ENCODE measurements at places on chromosomes 5 and 9.
A peak's percentile ranks its signal among the peaks of the same experiment; 100 is the strongest.

GRCh38 chr5:150497274-150497988, 10.5 kb upstream of the NDST1 start:
- no peak for DNase-seq

DNA sequence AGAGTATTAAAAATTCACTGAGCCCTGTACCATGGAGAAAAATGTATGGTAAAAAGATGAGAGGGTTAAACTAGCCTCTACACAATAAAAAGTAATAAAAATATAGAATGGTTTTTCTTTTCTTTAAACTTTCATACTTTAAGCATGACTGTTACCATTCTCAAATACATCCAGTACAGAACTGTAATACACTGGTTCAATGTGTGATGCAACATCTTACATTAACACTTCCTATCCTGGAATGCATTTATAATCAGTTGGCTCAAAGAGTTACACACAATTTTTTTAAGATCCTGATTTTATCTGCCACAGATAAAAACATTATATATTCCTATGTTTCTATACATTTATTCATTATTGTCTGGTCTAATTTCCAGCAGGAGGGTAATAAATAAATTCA, 4.7 kb downstream of the GNAQ start:
- DNase-seq: no peak

DNA sequence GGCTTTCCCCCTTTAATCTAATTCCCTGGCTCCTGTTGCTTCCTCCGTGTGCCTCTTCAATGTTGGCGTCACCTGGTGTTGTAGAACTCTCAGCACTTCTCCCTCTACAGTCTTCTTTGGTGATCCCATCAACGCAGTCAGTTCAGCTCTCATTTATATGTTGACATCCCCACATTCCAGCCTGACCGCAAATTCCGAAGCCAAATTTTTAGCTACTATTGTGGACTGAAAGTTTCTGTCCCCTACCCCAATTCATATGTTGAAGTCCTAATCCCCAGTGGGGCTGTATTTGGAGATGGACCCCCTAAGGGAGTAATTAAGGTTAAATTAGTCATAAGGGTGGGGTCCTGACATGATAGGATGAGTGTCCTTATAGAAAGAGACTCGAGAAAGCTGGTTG, 210.6 kb upstream of the ADAMTSL1 start:
- DNase-seq: no peak

- no peak for DNase-seq
These were observed 20.4 kb downstream of the XRCC4 start for GRCh38 chr5:83097689-83098231.

GRCh38 chr5:56676091-56676768, 139.1 kb upstream of the MAP3K1 start:
- DNase-seq: no peak

GRCh38 chr5:107876906-107877305, 206.2 kb upstream of the EFNA5 start:
- DNase-seq: no peak

DNA sequence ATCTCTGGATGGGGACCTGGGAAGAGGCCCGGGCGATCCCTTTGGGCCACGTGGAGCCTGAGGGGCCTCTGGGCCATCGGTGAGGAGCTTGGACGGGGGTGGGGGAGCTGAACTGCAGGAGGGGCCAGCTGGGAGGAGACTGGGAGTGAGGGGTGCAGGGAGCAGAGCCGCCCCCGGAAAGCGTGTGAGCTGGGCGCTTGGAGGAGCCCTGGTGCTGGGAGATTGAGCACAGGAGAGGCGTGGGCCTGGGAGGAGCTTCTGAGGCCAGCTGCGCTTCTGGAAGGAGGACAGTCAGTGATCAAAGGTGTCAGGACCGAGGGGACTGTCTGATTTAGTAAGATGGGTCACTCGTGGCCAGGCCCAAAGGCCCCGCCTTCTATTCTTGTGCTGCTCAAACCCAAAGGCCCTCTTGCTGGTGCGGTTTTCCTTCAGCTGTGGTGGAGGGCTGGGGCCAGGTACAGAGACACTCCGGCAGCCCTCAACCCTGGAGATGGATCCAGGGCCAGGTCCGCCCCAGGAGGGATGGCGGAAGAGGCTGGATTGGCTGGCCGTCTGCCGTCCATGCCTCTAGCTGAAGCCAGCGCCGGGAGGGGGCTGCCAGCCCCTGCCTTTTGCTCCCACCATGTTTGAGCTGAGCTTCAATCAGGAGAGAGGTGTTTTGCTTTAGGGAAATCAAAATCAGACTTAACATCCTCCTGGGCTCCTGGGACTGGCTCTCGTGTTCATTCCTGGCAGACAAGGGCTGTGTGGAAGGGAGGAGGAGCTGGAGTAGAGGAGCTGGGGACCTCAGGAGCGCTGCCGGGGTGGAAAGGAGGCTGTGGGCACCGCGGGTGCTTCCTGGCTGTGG, 21.6 kb downstream of the NCS1 start:
- DNase-seq: no peak

GRCh38 chr9:121774715-121775613, 123.5 kb downstream of the DAB2IP start:
- no peak for DNase-seq

DNA sequence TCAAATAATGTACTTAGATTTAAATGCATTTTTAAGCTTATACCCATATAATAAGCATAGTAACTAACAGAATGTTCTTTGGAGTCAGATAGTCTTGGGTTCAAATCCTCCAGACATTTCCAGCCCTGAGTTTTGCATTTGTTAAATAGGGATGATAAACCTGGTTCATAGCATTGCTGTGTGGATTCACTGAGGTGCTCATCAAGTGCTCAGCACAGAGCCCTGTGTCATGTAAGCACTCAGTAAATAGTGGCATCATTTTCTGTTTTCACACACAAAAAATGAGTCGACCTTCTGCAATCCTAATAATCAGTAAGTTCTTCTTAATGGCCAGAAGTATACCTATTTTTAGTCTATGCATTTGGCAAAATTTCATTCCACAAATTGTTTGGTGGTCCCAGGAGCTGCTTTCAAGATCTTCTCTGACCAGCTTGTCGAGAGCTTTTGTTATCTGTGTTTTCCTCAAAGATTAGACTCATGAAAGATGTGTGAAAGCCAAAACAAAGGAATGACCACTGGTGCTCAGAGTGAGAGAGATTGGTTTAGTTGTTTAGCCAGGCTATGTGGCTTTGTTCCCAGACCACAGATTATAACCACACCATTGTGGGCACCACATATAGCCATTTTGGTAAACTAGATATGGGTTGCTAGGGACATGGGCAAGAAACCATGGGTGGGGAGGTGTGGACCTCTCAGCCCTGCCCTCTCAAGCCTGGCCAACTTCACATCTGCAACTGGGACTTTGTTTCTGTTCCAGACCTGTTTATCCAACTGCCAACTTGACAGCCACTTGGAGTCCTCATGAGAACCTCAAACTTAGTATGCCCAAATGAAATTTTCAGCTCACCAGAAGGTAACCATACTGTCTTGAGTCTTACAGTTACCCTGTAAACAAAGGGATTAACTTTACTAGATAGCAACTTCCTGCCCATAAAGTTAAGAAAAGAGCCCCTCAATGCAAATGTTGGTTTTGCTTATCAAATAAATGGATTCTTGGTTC, 45.0 kb downstream of the DOCK8 start:
- DNase-seq: no peak

- DNase-seq: no peak
These were observed 144.0 kb upstream of the HAPLN1 start for GRCh38 chr5:83864652-83865051.

GRCh38 chr9:116868201-116868600, 181.1 kb downstream of the TRIM32 start:
- DNase-seq: no peak

- DNase-seq: no peak
These were observed 4.9 kb downstream of the ABCA2 start for GRCh38 chr9:137023157-137023556.

- DNase-seq: no peak
These were observed 33.6 kb upstream of the COL5A1 start for GRCh38 chr9:134607971-134608370.

- no peak for DNase-seq
These were observed 38.6 kb downstream of the HMGCS1 start for GRCh38 chr5:43274435-43275114.

- DNase-seq: no peak
These were observed 358.5 kb downstream of the PTPRD start for GRCh38 chr9:10254338-10254737.

DNA sequence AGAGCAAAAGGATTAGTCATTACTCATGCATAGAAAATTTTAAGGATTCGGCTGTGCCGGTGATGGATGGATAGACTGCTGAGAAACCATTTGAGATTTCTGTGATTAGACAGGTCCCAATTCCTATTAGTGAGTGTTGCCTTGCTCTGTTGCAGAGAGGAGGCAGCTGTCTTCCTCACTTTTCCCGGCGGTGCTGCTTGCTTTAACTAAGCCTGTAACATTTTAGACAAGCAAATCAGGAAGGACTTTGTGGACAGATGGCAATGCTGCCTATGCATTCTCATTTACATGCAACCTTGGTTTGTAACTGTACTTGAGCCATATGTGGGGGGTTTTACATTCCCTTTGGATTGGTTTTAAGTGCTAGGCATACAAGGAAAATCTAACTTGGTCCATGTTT, 1176.3 kb downstream of the CDH18 start:
- no peak for DNase-seq

GRCh38 chr9:115195912-115196311, 78.0 kb upstream of the TNC start:
- DNase-seq: no peak

GRCh38 chr9:116891424-116891823, 204.3 kb downstream of the TRIM32 start:
- DNase-seq: no peak

DNA sequence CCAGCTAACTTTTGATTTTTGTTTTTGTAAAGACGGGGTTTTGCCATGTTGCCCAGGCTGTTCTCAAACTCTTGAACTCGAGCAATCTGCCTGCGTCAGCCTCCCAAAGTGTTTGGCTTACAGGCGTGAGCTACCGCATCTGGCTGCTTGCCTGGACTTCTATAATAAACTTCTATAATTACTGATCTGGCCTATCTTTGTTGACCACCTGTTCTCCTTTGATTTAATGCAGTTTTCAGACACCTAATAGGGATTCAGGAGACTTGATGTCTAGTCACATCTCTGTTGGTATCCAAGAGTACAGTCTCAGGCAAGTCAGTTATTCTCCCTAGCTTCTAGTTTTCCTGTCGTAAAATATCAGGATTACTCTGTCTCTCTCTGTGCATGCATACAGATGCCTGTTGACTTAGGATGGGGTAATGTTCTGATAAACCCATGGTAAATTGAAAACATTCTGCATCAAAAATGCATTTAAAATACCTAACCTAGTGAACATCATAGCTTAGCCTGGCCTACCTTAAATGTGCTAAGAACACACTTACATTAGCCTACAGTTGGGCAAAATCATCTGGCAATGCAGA, 51.5 kb upstream of the NR3C1 start:
- no peak for DNase-seq

- no peak for DNase-seq
These were observed 127.8 kb upstream of the GPR151 start for GRCh38 chr5:146643776-146644175.

GRCh38 chr5:643811-644271, 31.7 kb downstream of the CEP72 start:
- DNase-seq: no peak

DNA sequence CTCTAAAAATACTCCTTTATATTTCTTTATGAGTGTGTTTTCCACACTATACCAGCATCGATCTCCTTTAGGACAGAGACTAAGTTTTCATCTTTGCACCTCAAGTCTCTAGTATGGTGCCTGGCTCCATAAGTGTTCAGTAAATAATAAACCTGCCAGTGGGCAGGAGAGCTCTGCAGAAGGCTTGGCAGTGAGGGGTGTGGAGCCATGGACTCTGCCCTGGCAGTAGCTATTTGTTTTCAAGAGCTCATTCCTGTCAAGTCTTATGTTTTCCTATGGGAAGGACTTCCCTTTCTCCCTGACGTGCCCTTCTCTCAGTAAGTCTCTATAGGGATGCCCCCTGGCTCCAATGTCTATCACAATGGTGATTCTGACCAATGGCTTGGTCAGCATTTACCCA, 252.2 kb downstream of the PIK3R1 start:
- DNase-seq: no peak

- DNase-seq: no peak
These were observed 452.0 kb downstream of the ENC1 start for GRCh38 chr5:74188351-74189105.

GRCh38 chr9:81588148-81588871, 101.0 kb downstream of the TLE1 start:
- no peak for DNase-seq

DNA sequence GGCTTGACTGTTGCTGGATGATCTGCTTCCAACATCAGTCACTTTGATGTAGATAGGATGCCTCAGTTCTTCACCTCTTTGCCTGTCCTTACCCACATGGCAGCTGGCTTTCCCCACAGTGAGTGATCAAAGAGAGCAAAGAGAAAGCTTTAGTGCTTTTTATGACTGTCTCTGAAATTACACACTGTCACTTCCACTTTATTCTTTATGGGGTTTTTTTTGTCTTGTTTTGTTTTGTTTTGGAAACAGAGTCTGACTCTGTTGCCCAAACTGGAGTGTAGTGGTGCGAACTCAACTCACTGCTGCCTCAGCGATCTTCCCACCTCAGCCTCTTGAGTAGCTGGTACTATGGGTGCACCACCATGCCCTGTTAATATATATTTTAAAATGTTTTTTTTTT, 32.4 kb upstream of the C5orf24 start:
- DNase-seq: peak; percentile 17

GRCh38 chr5:136242611-136243010, 49.6 kb upstream of the SMIM32 start:
- DNase-seq: no peak

DNA sequence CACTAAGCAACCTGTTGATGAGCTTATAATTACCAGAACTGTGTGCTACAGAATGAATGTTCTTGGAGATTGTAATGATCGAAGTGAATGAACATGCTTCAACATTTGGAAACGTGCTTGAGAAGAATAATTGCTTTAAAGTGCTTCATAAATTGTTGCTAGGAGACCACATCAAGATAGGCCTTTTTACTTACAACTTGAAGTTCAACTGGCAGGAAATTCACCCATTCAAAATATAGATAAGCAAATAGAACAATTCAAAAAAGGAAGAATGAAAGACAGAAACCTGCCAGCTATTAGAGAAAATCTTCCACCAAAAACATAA, 38.0 kb upstream of the SLC44A1 start:
- DNase-seq: no peak

DNA sequence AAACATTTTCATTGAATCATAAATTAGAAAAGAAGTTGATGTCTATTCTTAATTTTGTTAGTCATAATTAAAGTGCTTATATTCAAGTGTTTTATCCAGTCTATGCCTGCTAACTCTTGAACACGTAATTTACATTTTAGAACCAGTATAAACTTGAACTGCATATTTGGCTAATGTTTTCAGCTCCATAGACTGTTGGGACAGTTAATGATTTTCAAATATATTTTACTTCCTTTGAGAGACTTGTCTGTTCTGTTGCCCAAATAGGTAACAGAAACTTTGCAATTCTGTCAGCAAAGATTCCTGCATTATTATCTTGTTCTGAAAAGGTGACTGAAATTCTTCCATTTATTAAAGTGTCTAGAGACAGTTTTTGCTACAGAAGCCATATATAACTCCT, 7.8 kb downstream of the ITGA2 start:
- no peak for DNase-seq

- DNase-seq: no peak
These were observed 3.3 kb downstream of the EBF1 start for GRCh38 chr5:159096243-159096923.

- DNase-seq: no peak
These were observed 116.8 kb upstream of the GPR151 start for GRCh38 chr5:146632620-146633322.
